Uterus (tissue), 4 donors: ENCODE measurements at places on chromosomes 1 and 21. TPM values are rescaled to one million over a fixed set of nuclear protein-coding genes. Genes with fewer than 3 reads are reported as not detected.

DNA sequence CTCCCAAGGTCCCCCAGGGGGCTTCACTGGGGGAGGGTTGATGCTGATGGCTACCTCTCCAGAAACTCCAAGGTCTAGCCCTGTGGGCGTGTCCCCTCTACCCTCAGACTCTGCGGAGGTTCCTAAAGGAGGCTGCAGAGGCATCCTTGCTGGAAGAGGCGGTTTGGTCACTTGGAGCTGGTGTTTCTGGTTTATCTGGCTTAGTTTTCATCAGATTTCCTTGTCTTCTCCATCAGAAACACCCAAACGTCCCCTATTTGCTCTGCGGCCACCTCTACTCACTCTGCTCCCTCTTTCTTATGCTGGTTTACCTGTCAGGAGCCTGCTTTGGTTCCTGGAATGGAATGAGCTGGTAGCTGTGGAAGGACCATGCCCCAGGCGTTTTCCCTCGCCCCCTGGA, 2.5 kb downstream of the PKP1 start:
- H3K27ac ChIP-seq = no peak overlapping the region
- no peaks in the 10 kb centered on the region for H3K4me1 ChIP-seq
- no peak overlapping the region for H3K4me3 ChIP-seq
- no peaks in the 10 kb centered on the region for H3K36me3 ChIP-seq
- DNase-seq = no peak

- H3K4me1 ChIP-seq = no peaks in the 10 kb centered on the region
- no peak overlapping the region for H3K4me3 ChIP-seq
- peak; percentile 10 for DNase-seq
- H3K36me3 ChIP-seq = no peaks in the 10 kb centered on the region
Observed at GRCh38 chr21:44947111-44947929, 7.5 kb downstream of the SLX9 start.

- H3K27ac ChIP-seq = peak overlapping the region; percentile 40
- H3K4me3 ChIP-seq = no peak overlapping the region
- no peaks in the 10 kb centered on the region for H3K36me3 ChIP-seq
- peaks cover 5% of the 10 kb centered on the region for H3K4me1 ChIP-seq
- no peaks in the 10 kb centered on the region for H3K27me3 ChIP-seq
Observed at GRCh38 chr1:180173952-180174351, 19.3 kb downstream of the QSOX1 start.

The GREM2 gene
- 0.26 TPM for total RNA-seq

The CSMD2 gene
- 8.6 TPM for total RNA-seq
